Fibroblast of skin of right biceps (primary cell): ENCODE measurements at places on chromosomes 6 and 20.
A peak's percentile ranks its signal among the peaks of the same experiment; 100 is the strongest.

- DNase-seq, result no peak
Measured at GRCh38 chr6:40520084-40520483, 67.1 kb downstream of the LRFN2 start.

- no peak for DNase-seq
Measured at GRCh38 chr6:20328266-20328923, 73.3 kb upstream of the E2F3 start.

DNA sequence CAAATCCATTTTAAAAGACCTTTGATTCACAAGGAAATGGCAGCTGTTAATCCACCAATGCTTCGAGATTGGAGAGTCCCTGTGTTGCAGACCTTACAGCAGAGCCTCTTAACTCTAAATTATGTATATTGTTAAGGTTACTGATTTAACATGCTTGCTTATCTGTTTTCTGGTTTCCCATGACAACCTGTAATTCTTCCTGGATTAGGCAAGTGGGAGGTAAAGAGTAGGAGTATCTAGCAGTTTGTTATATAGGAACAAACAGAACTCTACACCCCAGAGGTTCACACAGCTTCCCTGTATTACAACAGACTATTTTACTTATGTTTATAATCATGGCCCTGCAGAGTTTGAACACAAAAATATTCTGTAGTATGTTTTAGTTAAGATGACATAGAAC is 39.5 kb downstream of the NKX2-4 start:
- no peak for DNase-seq

DNA sequence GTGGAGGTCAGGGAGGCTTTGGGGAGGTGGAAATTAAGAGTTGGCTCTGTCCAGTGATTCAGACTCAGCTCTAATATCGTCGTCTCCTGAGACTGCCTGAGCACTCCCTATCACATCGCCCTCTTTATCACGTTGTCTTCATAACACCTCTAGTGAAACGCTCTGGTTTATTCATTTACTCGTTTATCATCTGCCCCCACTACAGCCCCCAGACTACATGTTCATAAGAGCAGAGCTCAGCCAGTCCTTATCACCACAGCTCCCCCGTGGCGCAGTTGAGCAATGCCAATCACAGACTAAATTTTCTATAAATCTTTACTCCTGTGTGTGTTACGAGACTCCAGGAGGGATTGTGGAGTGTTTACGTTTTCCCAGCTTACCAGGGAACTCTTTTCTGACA is 316.2 kb downstream of the ADGRB3 start:
- no peak for DNase-seq

GRCh38 chr20:58839474-58839874 is 11.2 kb downstream of the GNAS-AS1 start:
- peak; percentile 25 for DNase-seq

- DNase-seq, result no peak
Measured at GRCh38 chr6:97666889-97667288, 383.9 kb upstream of the MMS22L start.

DNA sequence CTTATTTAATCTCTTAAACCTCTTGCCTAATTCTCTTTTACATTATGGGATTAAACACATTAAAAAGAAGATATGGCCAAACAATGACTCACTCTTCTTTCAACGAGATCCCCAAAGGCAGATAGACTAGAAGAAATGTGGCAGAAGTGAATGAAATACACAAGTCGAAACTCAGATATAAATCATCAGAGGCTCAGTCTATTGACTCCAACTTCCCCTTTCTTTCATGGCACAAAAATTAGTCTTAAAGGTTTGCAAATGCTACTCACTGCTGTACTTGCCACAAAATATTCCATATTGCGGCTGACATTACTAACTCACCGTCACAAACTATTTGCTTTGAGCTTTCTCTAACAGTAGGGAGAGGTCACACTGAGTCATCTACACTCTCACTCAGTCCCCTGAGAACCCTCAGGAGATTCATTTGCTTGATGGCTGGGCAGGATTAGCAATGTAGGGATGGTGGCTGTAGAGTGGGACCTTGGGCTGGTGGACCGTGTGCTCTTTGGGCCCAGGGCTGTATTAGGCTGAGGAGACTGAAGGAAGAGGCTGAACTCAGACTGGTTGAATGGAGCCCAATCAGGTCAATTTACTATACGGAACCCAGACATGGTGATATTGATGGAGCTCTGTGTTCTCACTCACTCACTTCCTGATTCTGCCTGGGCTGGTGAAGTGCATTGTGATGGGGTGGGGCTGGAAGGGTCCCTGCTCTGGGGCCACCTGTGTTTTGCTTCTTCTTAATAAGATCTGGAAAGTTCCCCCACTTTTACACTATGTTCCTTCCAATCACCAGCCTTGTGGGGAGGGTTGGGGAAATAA is 42.8 kb upstream of the UBR2 start:
- peak; percentile 92 for DNase-seq

DNA sequence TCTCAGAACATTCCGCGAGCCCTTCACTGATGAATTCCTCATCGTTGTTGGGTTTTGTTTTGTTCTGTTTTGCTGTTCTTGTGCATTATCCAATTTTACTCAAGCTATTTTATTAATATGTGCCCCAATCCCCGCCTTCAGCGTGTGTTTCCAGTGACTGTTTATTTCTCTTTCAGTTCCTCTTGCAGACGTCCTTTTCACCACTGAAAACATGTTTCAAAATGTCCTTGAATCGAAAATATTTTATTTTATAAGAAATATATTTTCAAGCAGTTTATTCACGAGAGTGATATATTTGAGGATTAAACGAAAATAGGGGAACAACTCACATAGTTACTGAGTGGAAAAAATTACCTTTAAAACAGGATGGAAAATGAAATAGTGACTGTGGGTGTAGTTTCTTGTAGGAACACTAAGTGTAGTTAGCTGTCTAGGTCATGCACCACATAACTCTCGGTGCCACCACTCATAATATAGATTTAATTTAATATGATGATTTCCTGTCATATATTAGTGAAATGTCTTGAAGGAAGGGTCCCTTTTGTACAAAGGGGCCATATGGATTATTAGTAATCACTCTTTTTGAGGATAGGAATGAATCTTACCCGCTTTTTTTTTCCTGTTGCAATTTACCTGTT is 45.3 kb upstream of the HDDC2 start:
- no peak for DNase-seq

DNA sequence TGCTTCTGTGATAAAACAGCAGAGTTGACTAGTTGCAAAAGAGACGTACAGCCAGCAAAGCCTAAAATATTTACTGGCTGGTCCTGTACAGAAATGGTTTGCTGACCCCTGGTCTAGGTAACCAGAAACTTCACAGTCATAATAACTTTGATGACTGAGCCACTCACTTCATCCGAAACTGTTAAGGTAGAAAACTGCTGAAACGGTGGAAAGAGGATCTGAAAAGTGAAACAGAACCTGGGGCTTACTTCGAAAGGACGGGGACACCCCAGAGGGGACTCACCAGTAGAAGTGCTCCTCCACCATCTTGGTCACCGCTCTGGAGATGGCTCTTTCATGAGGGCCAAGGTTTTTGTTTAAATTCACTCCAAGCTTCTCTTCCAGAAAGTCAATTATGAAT is 16.4 kb downstream of the FAXC start:
- DNase-seq, result no peak

DNA sequence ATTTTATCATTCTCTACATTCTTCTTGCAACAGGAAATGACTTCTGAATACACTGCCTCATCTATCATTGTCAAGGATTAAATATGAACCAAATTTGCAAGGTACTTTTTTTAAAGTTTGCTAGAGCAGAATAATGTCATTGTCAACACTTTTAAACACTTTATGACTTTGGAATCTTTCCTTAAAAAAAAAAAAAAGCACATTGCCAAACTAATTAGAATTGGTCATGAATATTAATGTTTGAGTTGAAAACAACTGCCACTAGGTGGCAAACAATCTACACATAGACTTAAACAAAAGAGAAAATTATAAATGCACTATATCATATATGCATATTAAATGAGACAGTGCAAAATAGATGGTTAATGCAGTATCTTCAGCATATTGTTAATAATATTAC is 32.5 kb upstream of the TMEM244 start:
- DNase-seq, result peak; percentile 45

DNA sequence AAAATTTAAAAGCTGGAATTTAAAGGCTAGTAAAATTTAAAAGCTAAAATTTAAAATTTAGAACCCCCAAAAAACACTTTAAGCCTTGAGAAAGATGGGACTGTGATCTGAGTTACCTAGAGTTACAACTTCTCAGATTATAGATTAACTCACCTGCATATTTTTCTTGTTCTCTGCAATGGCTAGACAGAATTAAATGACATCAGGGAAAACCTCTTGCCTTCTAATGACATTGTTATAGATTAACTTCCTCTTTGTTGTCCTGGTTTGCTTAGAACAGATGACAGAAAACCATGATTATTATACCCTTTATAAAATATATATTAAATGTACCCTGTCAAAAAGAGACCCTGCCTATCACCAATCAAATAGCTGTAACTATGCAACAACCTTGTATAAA is 56.4 kb downstream of the TRDN start:
- DNase-seq, result no peak

DNA sequence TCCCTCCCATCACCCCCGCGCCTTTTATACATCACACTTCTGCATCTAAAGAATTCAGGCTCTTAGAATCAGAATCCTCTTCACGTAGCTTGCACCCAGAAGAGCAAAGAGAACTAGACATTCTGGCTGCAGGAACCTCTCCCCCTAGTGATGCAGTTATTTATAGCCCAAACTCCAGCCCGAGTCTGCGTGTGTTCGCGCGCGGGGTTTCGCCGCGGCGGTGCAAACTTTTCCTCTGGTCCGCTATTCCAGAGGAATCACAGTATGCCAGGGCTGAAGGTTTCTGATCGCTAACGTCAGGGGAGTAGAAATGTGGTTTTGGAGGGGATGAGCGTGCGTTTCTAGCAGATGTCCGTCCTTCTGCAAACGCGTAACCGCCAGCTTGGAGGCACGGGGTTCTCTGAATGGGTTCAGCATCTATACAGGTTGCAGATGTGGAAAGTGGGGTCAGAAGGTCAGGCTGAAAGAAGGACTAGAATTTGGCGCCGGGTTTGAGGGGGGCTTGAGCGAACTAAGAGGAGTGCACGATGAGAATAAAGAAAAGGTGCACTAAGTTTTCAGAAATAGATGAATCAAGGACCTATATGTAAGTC is 1.8 kb downstream of the EPHA7 start:
- DNase-seq, result peak; percentile 22

- DNase-seq, result no peak
Measured at GRCh38 chr6:118700531-118700930, 49.1 kb upstream of the CEP85L start.

- DNase-seq, result peak; percentile 95
Measured at GRCh38 chr6:161029195-161029809, 37.7 kb downstream of the MAP3K4 start.

- peak; percentile 90 for DNase-seq
Measured at GRCh38 chr6:3990692-3991491, 88.0 kb downstream of the FAM217A start.

- peak; percentile 75 for DNase-seq
Measured at GRCh38 chr6:126539022-126539421, 199.1 kb downstream of the CENPW start.

DNA sequence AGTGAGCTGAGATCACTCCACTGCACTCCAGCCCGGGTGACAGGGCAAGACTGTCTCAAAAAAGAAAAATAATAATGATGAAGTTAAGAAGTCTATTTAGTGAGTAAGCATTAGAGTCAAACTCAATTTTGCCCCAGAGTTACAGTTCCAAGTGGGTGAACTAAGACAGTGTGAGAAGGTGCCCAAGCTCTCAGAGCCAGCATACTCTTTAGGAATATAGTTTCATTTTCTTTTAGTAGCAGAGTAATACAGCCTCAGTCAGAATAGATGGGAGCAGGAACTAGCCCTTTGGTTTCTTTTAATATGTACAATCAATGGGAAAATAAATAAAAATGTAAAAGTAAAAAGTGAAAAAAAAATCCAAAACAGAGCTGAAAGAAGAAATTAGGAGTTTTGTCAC is 87.0 kb upstream of the ADGRF1 start:
- DNase-seq, result no peak

DNA sequence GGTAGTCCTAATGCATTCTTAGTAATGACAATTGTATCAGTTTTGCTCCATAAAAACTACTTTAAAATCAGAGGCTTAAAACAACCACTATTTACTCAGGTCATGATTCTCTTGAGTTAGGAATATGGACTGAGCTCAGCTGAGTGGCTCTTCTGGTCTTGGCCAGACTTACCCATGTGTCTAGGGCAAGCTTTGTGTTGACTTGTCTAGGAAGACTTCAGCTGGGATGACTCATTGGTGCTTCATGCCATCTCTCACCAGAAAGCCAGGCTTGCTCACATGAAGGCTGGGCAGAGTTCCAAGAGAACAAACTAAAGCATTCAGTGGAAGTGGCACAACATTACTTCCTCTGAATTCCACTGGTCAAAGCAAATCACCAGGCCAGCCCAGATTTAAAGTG is 155.3 kb downstream of the DHX35 start:
- DNase-seq, result peak; percentile 56

GRCh38 chr20:25341716-25342680 is 48.6 kb downstream of the ABHD12 start:
- DNase-seq, result peak; percentile 29

GRCh38 chr6:1070085-1070521 is 241.8 kb upstream of the FOXQ1 start:
- no peak for DNase-seq
